ENCODE measurements at places on chromosomes 3 and 15.

- DNase-seq, result no peak
Observed at GRCh38 chr3:27085829-27086730, 283.1 kb downstream of the NEK10 start.

DNA sequence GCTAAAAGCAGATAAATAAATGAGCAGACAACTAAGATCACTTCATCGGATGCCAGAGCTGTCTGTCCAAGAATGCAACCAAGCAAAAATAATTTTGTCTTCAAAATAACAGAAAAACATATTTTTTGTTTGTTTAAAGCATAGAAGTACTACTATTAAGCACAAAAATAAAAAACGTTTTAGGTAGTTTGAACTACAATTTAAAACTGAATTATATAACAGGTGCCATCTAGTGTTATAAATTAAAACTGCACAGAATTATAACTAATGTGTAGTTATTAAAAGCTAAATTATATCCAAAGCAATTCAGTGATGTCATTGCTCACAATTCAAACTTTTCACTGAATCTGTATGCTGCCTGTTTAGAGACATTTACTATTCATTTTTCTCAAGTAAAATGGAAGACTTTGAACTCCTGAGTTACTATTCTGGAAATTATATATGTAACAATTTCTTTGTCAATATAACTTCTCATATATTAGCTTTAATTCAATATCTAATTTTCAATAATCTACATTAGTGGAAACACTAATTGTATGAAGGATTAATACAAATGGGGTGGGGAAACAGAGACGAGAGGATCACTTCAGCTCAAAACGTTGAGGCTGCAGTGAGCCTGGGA is 29.5 kb downstream of the LINS1 start:
- DNase-seq, result no peak

- no peak for DNase-seq
Observed at GRCh38 chr3:113495035-113495434, 19.9 kb downstream of the SPICE1 start.

DNA sequence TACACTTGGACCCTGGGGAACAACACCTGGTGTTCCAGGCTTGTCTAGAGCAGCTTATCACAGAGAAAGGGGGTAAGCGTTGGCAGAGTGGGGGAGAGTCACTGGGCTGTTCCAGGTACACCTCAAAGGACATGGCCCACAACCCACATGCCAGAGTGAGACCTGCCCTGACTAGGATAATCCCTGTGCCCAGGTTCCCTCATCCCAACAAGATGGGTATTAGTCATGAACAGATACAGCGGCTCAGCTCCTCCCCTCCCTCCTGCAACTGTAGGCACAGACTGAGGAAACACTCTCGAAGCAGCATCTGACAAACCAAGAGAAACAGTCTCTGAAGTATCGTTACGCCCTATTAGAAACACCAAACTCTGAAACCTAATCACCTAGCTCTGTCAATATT is 32.1 kb upstream of the RPS17 start:
- DNase-seq, result no peak

GRCh38 chr15:89247446-89247845 is 3.7 kb downstream of the FANCI start:
- DNase-seq, result no peak

- DNase-seq, result no peak
Observed at GRCh38 chr15:77546050-77546501, 86.6 kb downstream of the LINGO1 start.

DNA sequence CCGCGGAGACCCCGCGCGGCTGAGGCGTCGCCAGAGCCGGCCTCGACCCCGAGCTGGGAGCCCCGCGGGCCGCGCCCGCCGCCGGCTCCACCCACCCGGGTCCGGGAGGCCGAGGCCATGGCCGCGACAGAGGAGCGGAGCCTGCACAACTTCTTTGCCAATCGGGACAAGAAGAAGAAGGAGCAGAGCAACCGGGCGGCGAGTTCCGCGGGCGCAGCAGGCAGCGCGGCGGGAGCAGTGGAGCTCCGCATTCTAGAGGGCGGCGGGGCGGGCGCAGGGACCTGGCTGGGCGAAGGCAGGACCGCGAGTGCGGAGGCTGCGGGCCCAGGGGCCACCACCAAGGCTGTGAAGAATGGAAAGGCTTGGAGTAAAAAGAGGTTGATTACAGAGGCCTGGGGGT is 37.6 kb upstream of the EPHA6 start:
- DNase-seq, result no peak

DNA sequence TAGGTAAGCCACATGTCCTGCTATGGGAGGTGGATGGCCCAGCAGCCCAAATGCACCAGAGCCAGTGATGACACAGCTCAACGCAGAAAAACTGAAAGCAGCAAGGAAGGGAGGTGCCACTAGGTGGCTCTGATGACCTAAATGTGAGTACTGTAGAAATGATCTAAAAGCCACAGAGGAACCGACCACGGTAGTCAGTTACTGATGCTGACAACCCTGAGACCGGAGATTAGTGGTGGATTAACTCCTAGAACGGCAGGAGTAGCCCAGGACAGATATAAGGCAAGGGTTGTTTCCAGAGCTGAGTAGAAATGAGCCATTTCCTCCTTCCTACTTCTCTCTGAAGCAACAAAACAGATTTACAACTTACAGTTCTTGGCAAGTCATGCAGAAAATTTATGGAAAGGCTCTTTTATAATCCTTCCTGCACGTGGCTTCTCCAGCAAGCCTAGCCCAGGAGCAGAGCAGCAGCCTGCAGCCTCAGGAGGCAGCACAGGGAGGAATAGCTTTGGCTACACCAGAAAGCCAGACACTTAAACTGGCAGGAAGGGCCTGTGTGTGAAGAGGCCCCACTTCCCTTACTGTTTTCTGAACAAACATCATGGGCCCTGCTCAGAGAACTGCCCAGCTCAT is 13.1 kb downstream of the FBXL22 start:
- DNase-seq, result peak; percentile 38

GRCh38 chr3:127221446-127222035 is 28.6 kb downstream of the PRR23E start:
- no peak for DNase-seq

DNA sequence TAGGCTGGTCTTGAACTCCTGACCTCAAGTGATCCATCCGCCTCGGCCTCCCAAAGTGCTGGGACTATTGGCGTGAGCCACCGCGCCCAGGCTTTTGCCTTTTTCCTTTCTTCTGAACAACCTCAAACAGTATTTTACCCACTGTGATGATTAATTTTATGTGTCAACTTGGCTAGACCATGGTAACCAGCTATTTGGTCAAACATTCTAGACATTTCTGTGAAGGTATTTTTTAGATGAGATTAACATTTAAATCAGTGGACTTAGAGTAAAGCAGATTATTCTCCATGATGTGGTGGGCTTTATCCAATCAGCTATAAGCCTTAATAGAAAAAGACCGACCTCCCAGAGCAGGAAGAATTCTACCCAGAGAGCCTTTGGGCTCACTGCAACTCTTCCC is 6.0 kb downstream of the SPATA12 start:
- DNase-seq, result no peak

DNA sequence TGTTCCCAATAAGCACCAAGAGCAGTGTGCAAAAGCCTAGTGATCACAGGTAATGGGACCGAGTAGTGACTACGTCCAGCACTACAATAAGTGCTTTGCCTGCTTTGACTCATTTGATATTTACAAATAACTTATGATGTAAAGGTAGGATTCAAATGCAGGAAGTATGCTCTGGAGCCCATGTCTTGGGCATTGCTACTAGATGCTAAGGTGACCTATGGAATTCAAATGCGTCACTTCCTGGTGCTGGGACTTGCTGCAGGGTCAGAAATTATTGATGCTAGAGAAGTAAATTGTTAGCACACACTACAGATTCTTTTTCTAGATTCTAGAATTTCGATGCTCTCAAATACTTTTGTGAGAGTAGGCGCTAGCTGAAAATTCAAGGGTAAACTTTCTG is 101.2 kb upstream of the TSC22D2 start:
- no peak for DNase-seq

GRCh38 chr3:144831955-144832716 is 860.5 kb downstream of the DIPK2A start:
- no peak for DNase-seq

- no peak for DNase-seq
Observed at GRCh38 chr3:112446343-112446742, 52.9 kb downstream of the BTLA start.

DNA sequence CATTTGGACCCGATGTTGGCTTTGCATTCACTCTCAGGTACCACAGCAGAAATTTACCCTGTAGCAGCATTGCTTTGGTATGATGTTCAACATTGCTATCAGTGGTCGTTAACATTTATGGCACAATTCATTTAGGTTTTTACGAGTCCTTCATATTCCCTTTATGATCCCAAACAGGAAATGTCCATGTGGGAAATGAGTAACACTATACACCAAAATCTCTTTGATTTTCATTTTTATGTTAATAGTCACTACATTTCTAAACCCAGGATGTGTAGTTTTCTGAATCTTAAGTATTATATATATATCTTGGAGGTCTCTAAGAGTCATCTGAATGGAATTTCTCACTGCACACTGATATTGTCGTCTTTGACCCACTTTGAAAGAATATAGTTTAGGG is 78.5 kb upstream of the RBMS3 start:
- DNase-seq, result no peak

DNA sequence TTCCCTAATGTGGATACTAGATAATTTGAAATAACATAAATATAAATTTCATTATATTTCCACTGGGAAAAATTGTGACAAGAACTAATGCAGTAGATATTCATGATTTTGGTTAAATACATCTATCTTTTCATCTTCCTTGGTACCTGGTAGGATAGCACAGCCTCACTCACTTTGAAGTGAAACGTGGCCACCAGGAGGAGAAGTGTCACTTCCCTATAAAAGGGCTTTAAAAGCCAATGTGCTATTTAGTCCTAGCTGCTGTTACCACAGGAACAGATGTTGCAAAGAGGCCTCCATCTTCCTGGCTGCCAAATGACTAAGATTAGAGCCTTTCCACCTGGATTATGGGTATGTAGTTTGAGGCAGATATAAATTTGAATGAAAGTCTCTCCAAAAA is 140.0 kb downstream of the PLOD2 start:
- no peak for DNase-seq

GRCh38 chr15:74194572-74195559 is 7.7 kb downstream of the STRA6 start:
- DNase-seq, result no peak

GRCh38 chr3:43198791-43199644 is 87.3 kb upstream of the SNRK start:
- no peak for DNase-seq

DNA sequence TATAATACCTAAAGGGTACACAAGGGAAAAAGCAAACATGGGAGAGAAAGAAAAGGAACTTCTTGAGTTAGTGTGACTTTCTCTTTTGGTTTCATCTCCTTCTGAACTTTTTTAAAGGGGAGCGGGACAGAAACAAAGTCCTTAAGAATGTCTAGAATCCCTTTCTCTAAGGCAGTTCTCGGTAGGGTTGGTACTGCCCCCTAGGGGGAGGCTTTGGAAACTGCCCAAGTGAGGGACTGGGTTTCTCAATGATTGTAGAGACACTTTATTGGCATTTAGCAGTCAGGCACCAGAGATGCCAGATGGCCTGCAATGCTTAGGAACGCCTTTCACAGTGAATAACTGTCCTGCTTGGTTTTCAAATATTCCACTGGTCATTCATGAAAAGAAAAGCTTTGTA is 172.7 kb downstream of the WDR72 start:
- no peak for DNase-seq

GRCh38 chr3:182330646-182331045 is 462.7 kb upstream of the ATP11B start:
- no peak for DNase-seq
